ENCODE measurements at places on chromosomes 7 and 10.

DNA sequence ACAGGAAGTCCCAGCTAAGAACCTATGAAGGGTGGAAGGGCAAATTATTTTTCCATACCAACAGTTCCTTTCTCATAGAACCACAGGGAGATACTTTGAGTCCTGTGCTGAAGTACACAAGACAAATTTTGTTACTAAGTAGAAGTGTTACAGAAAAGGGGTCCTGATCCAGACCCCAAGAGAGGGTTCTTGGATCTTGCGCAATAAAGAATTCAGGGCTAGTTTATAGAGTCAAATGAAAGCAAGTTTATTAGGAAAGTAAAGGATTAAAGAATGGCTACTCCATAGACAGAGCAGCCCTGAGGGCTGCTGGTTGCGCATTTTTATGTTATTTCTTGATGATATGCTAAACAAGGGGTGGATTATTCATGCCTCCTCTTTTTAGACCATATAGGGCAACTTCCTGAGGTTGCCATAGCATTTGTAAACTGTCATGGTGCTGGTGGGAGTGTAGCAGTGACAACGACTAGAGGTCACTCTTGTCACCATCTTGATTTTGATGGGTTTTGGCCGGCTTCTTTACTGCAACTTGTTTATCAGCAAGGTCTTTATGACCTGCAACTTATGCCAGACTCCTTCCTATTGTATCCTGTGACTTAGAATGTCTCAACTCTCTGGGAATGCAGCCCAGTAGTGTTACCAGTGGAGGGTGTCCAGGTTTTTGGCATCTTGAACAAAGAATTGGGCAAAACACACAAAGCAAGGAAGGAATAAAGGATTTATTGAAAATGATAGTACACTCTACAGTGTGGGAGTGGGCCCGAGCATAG, 409.4 kb downstream of the SH2D4B start:
- DNase-seq, result no peak

- no peak for DNase-seq
Observed at GRCh38 chr7:1113548-1113885, 25.6 kb downstream of the GPER1 start.

GRCh38 chr7:30791114-30791513, 19.9 kb downstream of the MINDY4 start:
- DNase-seq, result no peak

- DNase-seq, result no peak
Observed at GRCh38 chr10:132443983-132444876, 47.2 kb downstream of the PWWP2B start.

- no peak for DNase-seq
Observed at GRCh38 chr7:27154369-27154768, 2.0 kb upstream of the HOXA3 start.

DNA sequence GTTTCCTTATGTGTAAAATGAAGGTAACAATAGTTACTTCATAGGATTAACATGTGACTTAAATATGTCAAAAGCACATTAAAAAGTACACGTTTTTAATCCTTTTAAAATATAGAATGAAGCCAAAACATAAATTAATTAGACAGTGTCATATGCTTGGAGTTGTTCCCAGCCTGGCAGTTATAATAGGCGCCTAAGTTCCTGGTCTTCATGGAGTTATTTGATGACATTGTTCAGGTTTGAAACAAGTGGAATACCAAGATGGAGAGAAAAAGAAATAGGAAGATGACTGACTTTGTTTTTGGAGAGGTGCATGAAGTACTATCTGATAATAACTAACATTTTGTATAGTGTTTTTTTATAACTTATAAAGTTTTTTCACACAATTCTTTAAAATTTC, 67.3 kb downstream of the ZNRF2 start:
- no peak for DNase-seq

- DNase-seq, result no peak
Observed at GRCh38 chr7:15418264-15418663, 143.6 kb downstream of the AGMO start.

DNA sequence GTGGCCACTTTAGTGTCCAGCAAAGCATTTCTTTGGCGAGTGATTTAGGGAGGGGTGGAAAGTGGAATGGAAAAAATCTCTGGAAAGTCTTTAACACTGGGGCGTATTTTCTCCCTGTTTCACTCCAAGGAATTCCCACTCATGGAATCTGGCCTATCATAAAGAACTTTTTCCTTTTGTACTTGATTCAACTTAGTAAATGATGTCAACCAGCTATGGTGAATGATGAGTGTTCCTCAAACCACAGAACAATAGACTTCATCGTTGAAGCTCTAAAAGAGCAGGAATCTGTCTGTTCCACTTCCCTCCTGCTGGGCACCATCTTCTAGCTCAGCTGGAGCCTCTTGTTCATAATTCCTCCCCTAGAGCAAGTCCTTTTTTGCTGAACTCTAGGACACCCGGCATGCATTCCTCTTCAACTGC, 66.5 kb downstream of the EPDR1 start:
- DNase-seq, result peak; percentile 30

- no peak for DNase-seq
Observed at GRCh38 chr7:5351507-5352265, 68.9 kb downstream of the SLC29A4 start.

- no peak for DNase-seq
Observed at GRCh38 chr7:12066004-12066403, 145.1 kb upstream of the TMEM106B start.

- DNase-seq, result no peak
Observed at GRCh38 chr10:47326927-47327330, 4.7 kb downstream of the GDF2 start.
